ENCODE measurements at places on chromosomes 12 and 14.

DNA sequence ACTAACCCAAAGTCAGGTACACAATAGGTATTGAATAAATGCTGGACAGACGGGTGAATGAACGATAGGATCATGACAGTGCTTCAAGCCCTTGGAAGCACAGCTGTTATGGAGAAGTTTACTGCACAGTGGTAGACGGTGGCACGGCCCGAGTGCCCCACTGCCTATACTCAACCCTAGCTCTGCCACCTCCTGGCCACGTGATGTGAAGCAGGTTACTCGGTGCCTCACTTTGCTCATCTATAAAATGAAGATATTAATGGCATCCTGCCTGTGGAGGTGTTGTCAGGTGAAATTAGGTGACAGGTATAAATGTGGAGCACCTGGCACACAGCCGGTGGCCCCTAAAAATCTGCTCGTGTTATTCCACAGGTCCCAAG lies 5.8 kb downstream of the ASB2 start:
- DNase-seq, result no peak

DNA sequence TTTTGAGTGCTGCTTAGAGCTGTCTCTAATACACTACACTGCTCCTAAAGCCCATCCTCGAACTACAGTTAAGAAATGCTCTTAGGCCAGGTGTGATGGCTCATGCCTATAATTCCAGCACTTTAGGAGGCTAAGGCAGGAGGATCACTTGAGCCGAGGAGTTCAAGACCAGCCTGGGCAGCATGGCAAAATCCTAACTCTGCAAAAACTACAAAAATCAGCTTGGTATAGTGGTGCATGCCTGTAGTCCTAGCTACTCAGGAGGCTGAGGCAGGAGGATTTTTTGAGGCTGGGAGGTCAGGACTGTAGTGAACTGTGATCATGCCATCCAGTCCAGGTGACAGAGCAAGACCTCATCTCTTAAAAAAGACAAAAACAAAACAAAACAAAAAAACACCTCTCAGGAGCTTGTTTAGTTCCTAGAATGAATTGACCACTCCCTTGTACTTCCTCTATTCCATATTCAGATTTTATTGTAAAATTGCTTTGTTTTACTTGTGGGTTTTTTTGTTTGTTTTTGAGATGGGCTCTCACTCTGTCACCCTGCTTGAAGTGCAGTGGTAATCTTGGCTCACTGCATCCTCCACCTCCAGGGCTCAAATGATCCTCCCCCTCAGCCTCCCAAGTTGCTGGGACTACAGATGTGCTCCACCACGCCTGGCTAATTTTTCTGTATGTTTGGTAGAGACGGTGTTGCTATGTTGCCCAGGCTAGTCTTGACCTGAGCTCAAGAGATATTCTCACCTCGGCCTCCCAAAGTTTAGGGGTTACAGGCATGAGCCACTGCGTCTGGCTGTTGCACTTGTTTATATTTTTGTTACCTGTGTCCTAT lies 13.6 kb downstream of the MDM2 start:
- DNase-seq, result no peak

- DNase-seq, result no peak
These were observed 116.6 kb upstream of the MED13L start for GRCh38 chr12:116393859-116394650.

DNA sequence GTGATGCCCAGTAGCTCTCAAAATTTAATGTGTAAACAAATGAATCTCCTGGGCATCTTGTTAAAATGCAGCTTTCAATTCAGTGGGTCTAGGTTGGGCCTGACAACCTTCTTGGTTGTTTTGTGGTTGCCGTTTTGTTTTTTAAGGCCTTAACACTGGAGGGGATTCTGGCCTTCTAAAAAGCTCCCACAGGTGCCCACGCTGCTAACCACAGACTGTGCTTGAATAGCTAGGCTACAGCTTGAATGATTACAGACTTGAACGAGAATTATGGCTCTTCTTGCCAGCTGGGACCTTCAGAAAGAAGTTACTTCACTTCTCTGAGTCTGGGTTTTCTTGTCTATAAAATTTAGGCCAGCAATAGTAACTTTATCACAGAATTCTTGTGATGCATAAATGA lies 1.3 kb upstream of the FLVCR2 start:
- DNase-seq, result no peak

GRCh38 chr12:61365001-61365400 lies 895.2 kb upstream of the USP15 start:
- no peak for DNase-seq

GRCh38 chr12:89185889-89186288 lies 166.4 kb downstream of the DUSP6 start:
- DNase-seq, result no peak

GRCh38 chr14:58954901-58955861 lies 233.3 kb upstream of the DAAM1 start:
- DNase-seq, result no peak

- DNase-seq, result no peak
These were observed 101.7 kb upstream of the PARP11 start for GRCh38 chr12:3974883-3975282.

DNA sequence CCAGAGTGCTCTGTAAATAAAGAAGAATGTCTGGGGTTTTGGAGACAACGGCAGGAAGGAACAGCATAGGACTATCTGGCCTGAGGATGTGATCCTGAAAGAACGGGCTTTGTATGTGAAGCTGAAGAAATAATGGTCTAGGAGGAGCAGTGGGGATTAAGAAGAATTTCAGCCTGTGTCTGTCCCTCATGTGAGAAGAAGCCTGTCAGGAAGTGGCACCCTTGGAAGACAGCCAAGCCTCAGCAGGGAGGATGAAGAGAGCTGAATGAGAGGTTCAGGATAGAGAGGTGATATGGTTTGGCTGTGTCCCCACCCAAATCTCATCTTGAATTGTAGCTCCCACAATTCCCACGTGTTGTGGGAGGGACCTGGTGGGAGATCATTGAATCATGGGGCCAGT lies 56.9 kb upstream of the TCL1A start:
- DNase-seq, result no peak

DNA sequence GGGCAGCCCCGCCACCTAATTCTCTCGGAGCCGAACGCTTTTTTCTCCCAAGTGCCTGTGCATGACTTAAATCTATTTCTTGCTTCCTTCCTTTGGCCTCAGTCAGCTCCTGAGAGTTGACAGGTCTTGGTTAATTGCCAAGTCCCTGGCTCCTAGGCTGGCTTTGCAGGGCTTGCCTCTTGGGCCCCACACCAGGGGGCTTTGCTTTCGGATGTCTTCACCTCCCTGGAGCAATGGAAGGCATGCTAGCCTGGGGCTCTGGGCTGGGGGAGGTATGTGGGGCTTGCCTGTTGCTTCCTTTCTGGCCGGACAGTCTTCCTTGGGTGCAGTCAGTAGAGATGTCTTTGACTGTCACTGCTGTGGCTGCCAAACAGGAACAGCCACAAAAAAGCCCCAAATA lies 2.2 kb upstream of the KRT80 start:
- DNase-seq, result no peak

DNA sequence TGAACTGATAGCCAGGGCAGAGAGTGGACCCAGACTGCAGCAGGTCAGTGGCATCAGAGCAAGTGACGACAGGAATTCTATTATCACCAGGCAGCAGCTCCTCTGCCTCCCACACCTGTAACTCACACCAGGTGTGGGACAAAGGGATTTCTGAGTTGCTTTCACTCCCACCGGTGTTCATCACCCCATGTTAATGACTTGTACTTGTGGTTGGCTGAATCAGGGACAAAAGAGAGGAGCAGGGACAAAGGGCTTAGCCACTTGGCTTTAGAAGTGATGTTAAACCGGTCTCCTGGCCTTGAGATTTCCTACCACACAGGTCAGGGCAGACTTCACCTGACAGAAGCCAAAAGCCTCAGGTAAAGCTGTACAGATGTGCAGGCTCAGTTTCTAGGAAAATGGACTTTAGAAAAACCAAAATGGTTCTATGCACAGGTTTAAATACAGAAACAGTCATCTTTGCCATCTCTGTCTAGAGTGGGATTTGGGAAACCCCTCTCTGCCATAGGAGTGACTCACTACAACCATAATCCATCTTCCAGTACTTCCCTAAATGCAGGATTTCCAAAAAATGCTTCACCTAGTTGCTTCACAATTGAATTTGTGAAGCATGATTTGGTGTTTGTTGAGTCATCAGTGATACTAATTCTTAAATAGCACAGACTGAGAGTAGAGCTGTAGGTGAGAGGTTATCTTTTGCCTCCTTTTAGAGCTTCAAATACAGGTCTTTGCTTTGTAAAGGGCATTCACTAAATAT lies 158.5 kb downstream of the PRKCH start:
- DNase-seq, result no peak

- no peak for DNase-seq
These were observed 746.5 kb upstream of the FOXG1 start for GRCh38 chr14:28020112-28020511.

GRCh38 chr12:116263844-116264243 lies 13.6 kb downstream of the MED13L start:
- no peak for DNase-seq

DNA sequence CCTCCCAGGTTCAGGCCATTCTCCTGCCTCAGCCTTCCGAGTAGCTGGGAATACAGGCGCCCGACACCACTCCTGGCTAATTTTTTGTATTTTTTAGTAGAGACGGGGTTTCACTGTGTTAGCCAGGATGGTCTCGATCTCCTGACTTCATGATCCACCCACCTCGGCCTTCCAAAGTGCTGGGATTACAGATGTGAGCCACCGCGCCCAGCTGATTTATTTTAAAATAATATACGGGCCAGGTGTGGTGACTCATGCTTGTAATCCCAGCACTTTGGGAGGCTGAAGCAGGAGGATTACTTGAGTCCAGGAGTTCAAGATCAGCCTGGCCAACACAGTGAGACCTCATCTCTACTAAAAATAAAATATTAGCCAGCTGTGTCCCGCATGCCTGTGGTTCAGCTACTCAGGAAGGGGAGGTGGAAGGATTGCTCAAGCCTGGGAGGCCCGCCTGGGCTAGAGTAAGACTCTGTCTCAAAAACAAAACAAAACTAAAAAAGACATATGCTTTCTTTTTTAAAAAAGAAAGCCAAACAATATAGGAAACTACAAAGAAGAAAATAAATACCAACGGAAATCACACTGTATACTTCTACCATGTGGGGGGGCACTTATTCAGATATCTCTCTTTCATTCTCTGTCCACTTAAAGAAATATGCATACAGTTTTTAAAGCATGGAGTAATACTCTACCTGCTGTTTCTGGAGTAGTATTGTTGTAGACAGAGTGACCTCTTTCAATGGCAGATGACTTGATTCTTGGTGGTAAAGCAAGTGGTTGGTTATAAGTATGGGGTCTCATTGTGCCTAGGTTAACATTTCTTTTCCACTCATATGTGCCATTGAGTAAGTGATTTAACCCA lies 930 bp upstream of the MIA2 start:
- DNase-seq, result no peak

- no peak for DNase-seq
These were observed 543 bp upstream of the GLIPR1 start for GRCh38 chr12:75479963-75480461.

DNA sequence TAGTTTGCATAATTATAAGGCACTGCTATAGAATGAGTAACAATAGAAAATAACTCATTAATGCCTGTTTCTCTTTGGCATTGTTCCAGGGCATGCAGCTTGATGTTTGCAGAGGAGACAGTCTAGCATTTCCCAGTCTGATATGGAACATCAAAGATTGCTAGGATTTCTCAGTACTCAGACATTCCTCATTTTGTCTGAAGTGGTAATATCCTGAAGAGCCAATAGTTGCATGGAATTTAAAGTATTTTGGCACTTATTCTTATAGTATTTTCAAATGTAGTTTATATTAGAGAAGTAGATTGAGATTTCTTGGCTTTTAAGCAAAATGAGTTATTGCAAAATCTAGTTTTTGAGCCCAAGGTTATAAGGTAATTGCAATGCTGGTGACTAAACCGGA lies 337.3 kb upstream of the E2F7 start:
- DNase-seq, result peak; percentile 28

DNA sequence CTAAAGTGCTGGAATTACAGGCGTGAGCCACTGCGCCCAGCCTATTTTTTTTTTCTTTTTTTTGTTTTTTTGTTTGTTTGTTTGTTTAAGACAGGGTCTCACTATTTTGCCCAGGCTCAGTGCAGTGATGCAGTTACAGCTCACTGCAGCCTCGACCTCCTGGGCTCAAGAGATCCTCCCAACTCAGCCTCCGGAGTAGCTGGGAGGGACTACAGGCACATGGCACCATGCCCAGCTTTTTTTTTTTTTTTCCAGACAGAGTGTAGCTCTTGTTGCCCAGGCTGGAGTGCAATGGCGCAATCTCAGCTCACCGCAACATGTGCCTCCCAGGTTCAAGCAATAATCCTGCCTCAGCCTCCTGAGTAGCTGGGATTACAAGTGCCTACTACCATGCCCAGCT lies 5.8 kb upstream of the ITFG2 start:
- no peak for DNase-seq

DNA sequence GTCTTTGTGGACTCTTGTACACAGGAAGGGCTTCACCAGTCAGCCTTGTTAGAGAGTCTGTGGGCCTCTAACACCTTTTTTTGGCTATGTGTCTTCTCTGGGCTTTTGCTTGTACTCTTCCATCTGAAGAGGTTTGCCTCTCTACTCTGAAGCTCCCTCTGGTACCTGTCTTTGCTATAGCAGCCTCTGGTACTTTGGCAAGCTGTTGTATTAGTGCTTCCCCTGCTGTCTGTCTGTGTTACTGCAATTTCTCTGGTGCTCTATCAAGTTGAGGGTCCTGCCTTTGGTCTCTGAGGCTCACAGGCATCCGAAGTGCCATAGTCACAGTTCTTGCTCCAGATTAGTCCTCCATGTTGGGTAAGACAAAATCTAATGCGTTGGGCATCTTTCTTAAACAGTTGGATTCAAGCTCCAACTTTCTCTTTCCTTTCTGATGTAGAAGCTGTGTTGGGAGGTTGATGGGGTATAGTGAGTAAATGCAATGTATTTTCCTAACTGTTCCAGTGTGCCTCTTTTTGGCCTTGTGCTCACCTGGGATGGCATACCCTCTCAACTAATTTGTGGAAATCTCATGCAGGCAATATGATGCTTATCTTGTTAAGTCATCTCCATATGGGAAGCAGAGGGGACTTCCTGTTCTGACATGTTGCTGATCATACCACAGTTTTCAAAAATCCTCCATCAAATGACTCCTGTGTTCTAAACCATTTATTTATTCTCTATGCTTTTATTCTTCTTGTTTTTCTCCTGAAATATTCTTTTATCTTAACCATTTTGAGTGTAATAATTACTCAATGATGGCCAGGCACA lies 88.8 kb downstream of the ATF7IP start:
- no peak for DNase-seq

DNA sequence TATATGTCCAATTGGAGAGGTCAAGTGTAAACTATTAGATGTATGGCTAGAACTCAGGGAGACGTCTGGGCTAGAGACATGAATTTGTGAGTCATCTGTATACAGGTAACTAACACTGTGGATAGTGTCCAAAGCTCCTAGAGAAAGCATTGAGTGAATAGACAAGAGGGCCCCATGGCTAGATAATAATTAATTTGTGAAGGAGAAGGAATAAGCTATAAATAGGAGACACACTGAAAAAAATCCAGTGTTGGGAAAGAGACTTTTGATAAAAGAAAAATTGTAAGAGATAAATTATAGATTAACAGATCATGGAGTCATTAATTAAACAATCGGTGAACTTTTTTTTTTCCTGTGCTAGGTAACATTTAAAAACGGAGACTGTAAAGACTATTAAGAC lies 326.6 kb upstream of the PRICKLE1 start:
- no peak for DNase-seq

GRCh38 chr14:65479386-65479785 lies 66.9 kb downstream of the FUT8 start:
- DNase-seq, result no peak
